ENCODE measurements at places on chromosomes 1 and 21. TPM values are rescaled to one million over a fixed set of nuclear protein-coding genes. Genes with fewer than 3 reads are reported as not detected.
A peak's percentile ranks its signal among the peaks of the same experiment; 100 is the strongest.

- H3K36me3 ChIP-seq, result no peaks in the 10 kb centered on the region
- DNase-seq, result no peak
- H3K27me3 ChIP-seq, result peaks cover 13% of the 10 kb centered on the region
- no peak overlapping the region for H3K27ac ChIP-seq
Measured at GRCh38 chr1:245650441-245650960, 495.7 kb downstream of the KIF26B start.

GRCh38 chr1:117060441-117061317, 553 bp downstream of the TTF2 start:
- no peak overlapping the region for H3K4me3 ChIP-seq
- no peaks in the 10 kb centered on the region for H3K36me3 ChIP-seq
- H3K4me1 ChIP-seq, result peaks cover 15% of the 10 kb centered on the region
- no peak for DNase-seq
- no peaks in the 10 kb centered on the region for H3K27me3 ChIP-seq

DNA sequence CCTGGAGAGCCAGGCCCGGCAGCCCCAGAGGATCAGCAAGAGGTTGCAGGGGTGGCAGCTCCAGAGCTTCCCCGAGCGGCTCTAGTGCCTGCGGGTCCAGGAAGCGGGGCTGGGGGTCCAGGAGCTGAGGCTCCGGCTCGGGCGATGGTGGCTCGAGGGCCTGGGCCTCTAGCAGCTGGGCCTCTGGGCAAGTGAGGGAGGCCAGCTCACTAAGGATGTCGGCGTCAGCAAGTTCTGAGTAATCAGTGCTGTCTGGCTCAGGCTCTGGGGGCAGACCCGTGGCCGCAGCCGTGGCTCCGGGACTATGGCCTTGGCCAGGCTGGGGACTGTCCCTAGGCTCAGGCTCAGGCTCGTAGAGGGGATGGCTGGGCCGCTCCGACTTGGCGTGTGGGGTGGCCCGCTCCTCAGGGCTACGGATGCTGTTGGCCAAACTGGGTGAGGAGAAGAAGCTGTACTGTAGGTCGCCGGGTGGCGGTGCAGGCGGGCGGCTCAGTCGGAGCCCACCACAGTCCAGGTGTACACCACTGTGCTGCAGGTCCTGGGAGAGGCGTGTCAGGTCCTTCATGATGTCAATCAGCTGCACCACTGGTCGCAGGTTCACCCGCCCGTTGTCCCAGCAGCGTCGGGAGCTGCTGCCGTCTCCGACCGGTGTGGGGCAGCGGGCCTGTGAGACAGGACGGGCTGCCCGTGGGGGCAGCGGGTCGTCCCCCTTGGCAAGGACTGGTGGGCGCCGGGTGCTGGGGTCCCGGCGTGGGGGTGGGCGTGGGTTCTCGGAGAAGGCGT, 52.6 kb downstream of the AHDC1 start:
- DNase-seq, result no peak
- H3K4me3 ChIP-seq, result no peak overlapping the region
- H3K4me1 ChIP-seq, result peaks cover 15% of the 10 kb centered on the region
- no peak overlapping the region for H3K27ac ChIP-seq
- H3K27me3 ChIP-seq, result no peaks in the 10 kb centered on the region

GRCh38 chr1:162166917-162167615, 97.6 kb downstream of the NOS1AP start:
- H3K27ac ChIP-seq, result no peak overlapping the region
- H3K36me3 ChIP-seq, result no peaks in the 10 kb centered on the region
- H3K4me1 ChIP-seq, result no peaks in the 10 kb centered on the region

GRCh38 chr1:51955797-51956527, 34.5 kb downstream of the RAB3B start:
- H3K27ac ChIP-seq, result no peak overlapping the region
- H3K4me3 ChIP-seq, result no peak overlapping the region
- H3K27me3 ChIP-seq, result peaks cover 13% of the 10 kb centered on the region
- DNase-seq, result no peak
- H3K4me1 ChIP-seq, result peaks cover 11% of the 10 kb centered on the region
- H3K36me3 ChIP-seq, result no peaks in the 10 kb centered on the region

GRCh38 chr21:25506887-25507286, 100.4 kb downstream of the MRPL39 start:
- no peak overlapping the region for H3K4me3 ChIP-seq
- H3K36me3 ChIP-seq, result peaks cover 10% of the 10 kb centered on the region
- H3K4me1 ChIP-seq, result peaks cover 17% of the 10 kb centered on the region
- no peaks in the 10 kb centered on the region for H3K27me3 ChIP-seq
- no peak for DNase-seq

DNA sequence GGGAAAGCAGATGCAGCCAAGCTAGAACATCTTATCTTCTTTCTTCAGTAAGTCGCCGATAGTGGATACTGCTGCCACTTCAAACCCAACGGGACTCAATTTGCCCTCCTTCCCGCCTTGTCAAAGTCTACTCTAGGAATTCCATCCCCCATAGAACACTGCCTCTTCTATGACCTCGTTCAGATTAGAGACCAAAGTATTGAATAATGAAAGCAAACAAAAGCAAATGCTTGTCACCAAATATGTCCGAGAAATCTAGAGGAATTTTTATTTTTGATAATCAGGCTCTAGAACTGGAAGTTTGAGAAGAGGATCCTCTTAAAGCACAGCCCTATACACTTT, 853 bp upstream of the RRAGC start:
- peaks cover 45% of the 10 kb centered on the region for H3K4me1 ChIP-seq
- peak overlapping the region; percentile 92 for H3K4me3 ChIP-seq
- no peaks in the 10 kb centered on the region for H3K27me3 ChIP-seq

DNA sequence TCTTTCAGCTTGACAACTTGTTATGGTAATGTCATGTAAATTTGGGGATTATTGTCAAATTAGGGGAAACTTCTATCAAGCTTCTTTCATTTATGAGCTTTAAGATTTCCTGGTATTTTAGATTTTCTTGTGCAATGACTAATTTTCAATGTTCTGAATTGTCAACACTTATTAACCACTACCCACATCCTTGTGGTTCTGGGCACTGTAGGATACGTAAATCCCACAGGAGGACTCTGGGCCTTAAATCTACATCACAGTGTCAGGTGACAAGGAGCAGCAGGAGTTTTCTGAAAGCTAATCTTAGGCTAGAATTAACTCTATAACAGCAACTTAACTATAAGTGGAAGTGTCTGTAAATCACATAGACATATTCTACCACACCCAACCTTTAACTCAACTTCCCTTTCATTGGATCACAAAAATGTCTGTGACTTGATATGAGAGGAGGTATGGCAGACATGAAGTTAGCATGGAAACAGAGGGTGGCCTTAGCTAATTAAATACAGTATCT, 397.7 kb downstream of the HLX start:
- no peak overlapping the region for H3K27ac ChIP-seq
- no peak overlapping the region for H3K4me3 ChIP-seq
- H3K36me3 ChIP-seq, result no peaks in the 10 kb centered on the region
- H3K4me1 ChIP-seq, result no peaks in the 10 kb centered on the region
- H3K27me3 ChIP-seq, result peaks cover 5% of the 10 kb centered on the region
- no peak for DNase-seq

DNA sequence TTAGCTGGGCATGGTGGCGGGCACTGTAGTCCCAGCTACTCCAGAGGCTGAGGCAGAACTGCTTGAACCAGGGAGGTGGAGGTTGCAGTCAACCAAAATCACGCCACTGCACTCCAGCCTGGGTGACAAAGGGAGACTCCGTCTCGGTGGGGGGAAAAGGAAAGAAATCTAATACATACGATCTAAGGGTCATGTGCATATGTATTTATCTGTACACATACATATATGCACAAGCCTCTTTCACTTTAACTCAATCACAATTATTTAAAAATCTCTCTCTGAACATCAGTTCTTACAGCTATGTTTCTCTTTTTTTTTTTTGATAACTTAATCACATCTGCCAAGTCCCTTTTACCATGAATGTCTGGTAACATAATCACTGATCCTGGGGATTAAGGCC, 34.7 kb downstream of the EVA1C start:
- DNase-seq, result no peak
- no peaks in the 10 kb centered on the region for H3K4me1 ChIP-seq
- H3K27me3 ChIP-seq, result peaks cover 9% of the 10 kb centered on the region
- H3K36me3 ChIP-seq, result no peaks in the 10 kb centered on the region
- H3K27ac ChIP-seq, result no peak overlapping the region

GRCh38 chr1:225845571-225846259, 35.8 kb downstream of the EPHX1 start:
- H3K27me3 ChIP-seq, result no peaks in the 10 kb centered on the region
- no peak overlapping the region for H3K4me3 ChIP-seq
- H3K4me1 ChIP-seq, result peaks cover 52% of the 10 kb centered on the region
- DNase-seq, result no peak

DNA sequence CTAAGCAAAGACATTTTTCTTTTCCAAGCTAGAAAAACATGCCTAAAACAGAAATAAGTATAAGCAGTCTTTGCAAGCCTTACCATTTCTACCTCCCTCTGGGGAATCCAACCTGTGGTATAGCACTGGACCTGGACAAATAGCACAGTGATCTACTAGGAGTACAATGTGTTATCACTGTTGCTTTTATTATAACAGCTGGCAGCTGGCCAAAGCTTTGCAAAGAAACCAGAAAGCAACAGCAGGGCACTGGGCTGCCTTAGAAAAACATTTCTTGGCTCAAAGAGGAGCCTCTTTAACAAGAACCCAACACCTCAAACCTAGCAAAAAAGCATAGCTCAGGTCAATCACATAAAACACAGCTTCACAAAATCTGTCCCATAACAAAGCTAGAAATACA, 294.5 kb upstream of the GREM2 start:
- H3K4me3 ChIP-seq, result no peak overlapping the region
- no peak overlapping the region for H3K27ac ChIP-seq
- no peak for DNase-seq

DNA sequence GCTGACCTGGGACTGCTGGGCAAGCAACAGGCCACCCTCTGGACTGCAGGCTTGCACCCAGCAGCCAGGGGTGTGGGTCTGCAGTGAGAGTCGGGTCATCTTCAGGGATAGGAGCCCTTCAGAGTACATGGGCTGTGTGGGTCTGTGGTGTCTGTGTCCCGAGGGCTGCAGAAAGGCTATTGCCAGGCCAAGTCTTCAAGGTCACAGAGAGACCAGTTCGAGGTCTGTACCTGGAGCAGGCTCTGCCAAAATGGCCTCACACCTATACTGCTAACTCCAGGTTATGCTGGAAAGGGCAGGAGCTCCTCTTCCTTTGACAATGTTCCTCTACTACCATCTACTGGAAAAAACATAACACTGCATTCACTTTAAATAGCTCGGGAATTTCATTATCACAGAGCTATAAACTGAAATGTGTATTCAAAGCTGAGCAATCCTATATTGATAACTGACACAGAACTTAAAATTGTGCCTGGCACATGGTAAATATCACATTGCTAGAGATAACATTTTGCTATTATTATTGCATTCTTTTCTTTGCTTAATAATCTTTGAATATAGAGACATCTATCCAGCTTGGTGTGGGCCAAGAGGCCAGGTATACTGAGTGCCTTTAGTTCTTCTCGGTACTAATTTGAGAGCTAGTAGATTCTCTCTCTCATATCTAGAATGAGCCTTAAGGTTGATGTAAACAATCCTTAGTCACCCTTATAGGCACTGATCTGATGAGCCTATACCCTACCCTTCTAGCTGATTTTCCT, 6.9 kb upstream of the DNAH14 start:
- H3K4me1 ChIP-seq, result no peaks in the 10 kb centered on the region
- H3K27me3 ChIP-seq, result no peaks in the 10 kb centered on the region
- no peak overlapping the region for H3K27ac ChIP-seq
- no peak overlapping the region for H3K4me3 ChIP-seq

DNA sequence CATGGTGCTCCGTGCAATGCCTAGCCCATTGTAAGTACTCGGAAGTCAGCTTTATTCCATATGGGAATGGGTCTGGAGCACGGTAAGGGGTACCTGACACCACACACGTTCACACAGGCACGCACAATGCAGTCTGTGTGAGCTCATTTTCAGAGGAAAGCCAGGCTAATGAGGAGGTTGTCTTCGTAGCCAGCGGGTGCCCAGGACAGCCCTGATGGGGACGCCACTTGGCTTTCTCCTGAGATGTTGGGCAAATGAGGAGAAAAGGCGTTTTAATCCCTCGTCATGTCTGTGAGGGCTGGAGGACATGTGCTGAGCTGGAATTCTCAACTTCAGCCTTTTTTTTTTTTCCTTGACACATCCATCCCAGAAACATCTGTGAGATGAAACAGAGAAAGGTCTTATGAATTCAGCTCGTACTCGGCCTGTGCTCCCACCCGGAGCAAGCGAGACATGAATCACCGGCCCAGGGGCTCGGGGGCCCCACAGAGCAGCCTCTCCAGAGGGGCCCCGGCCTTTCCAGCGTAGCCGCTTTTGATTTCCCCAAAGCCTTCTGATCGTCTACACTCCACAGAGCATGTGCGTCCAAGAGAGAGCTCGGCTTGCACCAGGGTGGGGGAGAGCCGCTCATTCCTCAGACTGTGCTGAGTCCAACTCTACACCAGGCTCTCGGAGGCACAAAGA, 125.1 kb downstream of the EPHB2 start:
- no peak overlapping the region for H3K27ac ChIP-seq
- no peaks in the 10 kb centered on the region for H3K4me1 ChIP-seq
- no peak overlapping the region for H3K4me3 ChIP-seq
- DNase-seq, result no peak
- no peaks in the 10 kb centered on the region for H3K36me3 ChIP-seq
- peaks cover 22% of the 10 kb centered on the region for H3K27me3 ChIP-seq

DNA sequence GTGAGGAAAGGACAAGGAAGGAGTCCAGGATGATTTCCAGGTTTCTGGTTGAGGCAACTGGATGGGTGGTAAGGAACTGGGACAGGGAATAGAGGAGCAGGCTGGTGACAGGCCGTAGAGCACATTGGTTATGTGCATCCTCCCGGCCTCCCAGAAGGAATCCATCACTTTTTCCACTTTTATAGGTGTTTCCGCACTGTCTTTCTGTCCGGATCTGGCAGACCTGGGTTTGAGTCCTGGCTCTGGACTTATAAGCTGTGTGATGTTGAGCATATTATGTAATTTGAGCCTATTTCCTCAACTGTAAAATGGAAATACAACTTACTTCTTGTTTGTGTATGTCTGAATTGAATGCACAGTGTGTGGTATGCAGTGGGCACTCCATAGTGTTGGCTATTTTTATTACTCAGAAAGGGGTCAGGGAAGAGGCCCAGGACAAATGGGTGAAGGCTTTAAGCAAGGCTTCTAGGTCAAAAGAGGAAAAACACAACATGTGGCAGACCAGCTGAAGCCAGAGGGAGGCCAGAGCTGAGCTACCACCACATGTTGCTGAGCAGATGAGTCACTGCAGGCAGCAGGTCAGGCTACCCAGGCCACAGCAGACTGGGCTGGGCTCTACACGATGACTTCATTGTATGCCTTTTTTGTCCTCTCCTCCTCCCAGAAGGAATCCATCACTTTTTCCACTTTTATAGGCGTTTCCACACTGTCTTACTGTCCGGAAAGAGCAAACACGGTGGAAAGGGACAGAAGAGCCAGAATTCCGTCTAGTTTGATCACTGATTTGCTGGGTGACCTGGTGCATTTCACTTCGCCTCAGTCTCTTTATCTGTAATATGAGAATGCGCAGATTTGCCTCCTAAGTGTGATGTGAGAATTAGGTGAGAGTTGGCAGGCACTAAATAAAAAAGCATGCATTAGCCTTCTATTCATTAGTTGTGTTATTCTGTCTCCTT, 791 bp upstream of the MAST2 start:
- no peaks in the 10 kb centered on the region for H3K27me3 ChIP-seq
- no peaks in the 10 kb centered on the region for H3K36me3 ChIP-seq
- H3K4me1 ChIP-seq, result peaks cover 21% of the 10 kb centered on the region
- no peak for DNase-seq
- H3K4me3 ChIP-seq, result peak overlapping the region; percentile 91

GRCh38 chr1:24643363-24644099, 429 bp downstream of the SRRM1 start:
- H3K36me3 ChIP-seq, result peaks cover 19% of the 10 kb centered on the region
- peaks cover 27% of the 10 kb centered on the region for H3K4me1 ChIP-seq
- H3K27me3 ChIP-seq, result no peaks in the 10 kb centered on the region
- H3K4me3 ChIP-seq, result peak overlapping the region; percentile 93
- H3K27ac ChIP-seq, result peak overlapping the region; percentile 89

S100A3 gene
- polyA plus RNA-seq, result not detected

RHOU gene
- not detected for polyA plus RNA-seq

PUM1 gene
- polyA plus RNA-seq, result 102 TPM

NHLH2 gene
- not detected for polyA plus RNA-seq

SPAG17 gene
- not detected for polyA plus RNA-seq

SH3BGR gene
- polyA plus RNA-seq, result not detected
